ENCODE measurements at places on chromosomes 4 and X.

DNA sequence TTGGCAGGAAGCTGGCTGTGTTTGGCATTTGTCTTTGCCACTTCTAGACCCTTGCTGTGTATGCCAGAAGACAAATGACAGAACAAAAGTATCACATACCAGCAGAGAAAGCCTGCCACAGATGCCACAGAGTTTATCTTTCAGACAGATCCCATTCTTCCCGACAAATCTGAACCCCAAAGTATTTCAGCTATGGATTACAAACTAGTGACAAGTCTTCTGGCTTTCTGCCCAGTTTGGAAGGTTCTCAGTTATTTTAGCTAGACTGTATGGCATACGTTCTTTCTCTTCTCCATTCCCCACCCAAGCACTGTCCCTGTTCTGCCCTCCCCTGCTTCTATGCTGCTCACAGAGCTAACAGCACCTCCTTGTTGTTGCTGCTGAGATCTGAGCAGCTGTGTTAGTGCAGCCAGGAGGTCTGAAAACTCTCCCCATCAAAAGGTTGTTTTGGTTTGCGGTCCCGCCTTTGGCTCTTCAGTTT is 236.7 kb downstream of the FRAS1 start:
- DNase-seq, result no peak

- DNase-seq, result no peak
Observed at GRCh38 chrX:12919051-12919450, 12.6 kb downstream of the TLR8 start.

DNA sequence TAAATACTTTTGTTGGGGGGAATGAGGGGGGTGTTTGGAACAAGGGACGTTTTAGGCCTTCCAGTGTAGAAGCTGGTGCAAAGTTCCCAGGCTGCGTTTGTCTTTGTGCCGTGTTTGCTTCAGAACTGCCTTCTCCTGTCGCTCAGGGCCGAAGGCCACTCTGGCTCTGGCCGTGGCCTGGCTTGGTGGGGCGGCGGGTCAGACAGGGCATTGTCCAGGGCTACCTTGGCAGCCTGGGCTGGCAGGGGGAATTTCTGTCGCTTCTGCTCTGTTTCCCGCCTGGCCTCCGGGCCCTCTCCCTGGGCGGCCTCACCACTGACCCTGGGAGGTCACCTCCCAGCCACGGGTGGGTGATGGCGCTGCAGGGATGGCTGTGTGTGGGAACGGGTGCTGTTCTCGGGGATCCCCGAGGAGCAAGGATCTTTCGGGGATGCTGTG is 140.0 kb downstream of the COL4A6 start:
- no peak for DNase-seq

DNA sequence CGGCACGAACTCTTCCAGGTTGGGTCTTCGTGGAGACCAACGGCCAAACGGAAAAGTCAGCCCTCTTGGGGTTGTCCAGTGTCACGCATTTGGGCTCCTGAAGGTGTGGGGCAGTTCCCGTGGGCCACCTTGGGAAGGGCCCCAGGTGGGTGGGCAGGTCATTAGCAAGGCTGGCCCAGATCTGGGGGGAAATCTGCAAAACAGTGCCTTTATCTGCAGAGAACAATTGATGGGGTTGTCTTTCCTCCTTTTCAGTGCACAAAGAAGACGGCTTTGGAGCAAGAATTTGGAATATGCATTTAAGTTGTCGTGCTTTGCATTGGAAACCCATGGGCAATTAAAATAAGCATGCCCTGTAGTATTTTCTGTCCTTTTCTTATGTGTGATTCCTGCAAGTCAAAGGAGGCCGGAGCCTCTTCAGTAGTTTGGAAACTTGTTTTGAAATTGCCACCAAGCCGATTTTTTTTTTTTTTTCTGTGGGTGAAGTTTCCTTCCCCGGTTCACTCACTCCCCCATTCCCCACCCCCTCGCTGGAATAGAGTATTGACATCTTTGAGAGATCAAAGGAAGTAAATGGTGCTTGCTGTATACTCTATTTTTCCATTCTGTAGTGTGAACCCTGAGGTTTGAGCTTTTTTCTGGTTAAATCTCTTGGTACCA is 9.8 kb downstream of the ZIC3 start:
- no peak for DNase-seq

- no peak for DNase-seq
Observed at GRCh38 chr4:112859456-112860184, 189.8 kb upstream of the ANK2 start.

DNA sequence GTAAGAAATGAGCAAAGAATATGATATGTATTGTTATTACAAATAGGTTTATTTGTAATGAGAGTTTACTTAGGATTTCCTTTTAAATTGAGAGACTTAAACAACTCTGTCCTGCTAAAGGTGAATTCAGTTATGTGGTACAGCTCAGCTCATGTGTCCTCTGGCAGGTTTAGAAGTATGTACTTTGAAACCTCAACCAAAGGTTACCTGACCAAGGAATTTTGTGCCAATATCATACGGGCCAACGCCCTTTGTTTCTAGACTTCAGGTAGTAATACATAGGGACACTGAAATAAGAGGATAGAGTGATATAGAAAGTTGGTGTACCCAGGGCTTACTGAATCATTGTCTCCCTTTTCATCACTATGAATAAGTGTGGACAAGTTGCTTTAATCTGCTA is 25.7 kb downstream of the SLAIN2 start:
- DNase-seq, result no peak

GRCh38 chr4:102860611-102861324 is 8.0 kb upstream of the CISD2 start:
- no peak for DNase-seq

GRCh38 chr4:129916991-129917390 is 821.0 kb downstream of the C4orf33 start:
- no peak for DNase-seq

DNA sequence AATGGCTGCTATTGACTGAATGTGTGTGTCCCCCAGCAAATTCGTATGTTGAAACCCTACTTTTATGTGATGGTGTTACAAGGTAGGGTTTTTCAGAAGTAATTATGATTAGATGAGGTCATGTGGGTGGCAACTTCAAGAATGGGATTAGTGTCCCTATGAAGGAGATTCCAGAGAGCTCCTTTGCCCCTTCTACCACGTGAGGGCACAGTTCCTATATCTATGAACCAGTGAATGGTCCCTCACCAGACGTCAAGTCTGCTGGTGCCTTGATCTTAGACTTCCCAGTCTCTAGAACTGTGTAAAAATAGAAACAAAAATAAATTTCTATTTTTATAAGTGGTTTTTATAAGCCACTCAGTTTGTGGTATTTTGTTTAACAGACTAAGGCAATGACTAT is 1137.6 kb upstream of the IGFBP7 start:
- DNase-seq, result no peak

GRCh38 chr4:185712350-185713024 is 99.5 kb downstream of the SORBS2 start:
- no peak for DNase-seq

- DNase-seq, result peak; percentile 81
Observed at GRCh38 chr4:8267077-8267476, 2.5 kb upstream of the HTRA3 start.

DNA sequence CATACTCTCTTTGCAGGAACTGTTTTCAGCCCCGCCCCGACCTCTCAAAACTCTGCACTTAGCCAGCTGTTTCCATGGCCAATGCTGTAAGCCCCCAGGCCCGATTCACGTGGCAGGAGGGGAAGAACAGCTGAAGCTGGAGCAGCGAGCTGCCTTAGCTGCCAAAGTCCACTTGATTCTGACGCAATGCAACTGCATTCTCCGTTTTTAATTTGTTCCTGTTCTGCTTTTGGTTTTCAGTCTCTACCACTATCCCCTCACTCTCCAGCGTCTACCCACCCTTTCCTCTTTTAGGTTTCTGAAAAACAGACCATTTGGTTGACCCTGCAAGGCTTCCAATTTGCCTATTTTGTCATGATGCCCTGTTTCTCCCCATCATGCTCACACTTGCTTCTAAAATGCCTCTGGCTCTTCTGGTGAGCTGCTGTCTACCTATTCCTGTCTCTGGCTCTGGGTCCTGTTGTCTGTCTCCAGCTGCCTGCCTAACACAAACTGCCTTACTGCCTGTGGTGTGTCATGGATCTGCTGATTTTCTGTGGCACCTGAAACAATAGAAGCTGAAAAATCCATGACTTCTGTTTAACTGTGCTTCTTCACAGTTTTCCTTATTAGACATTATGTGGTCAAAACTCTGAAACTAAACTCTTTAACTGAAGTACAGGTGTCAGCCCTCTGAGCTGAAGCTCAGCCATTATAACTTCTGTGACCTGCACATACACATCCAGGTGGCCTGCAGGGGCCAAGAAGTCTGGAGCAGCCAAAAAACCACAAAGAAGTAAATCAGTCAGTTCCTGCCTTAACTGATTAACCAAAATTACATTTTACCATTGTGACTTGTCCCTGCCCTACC is 160.5 kb upstream of the AGTR2 start:
- peak; percentile 30 for DNase-seq

DNA sequence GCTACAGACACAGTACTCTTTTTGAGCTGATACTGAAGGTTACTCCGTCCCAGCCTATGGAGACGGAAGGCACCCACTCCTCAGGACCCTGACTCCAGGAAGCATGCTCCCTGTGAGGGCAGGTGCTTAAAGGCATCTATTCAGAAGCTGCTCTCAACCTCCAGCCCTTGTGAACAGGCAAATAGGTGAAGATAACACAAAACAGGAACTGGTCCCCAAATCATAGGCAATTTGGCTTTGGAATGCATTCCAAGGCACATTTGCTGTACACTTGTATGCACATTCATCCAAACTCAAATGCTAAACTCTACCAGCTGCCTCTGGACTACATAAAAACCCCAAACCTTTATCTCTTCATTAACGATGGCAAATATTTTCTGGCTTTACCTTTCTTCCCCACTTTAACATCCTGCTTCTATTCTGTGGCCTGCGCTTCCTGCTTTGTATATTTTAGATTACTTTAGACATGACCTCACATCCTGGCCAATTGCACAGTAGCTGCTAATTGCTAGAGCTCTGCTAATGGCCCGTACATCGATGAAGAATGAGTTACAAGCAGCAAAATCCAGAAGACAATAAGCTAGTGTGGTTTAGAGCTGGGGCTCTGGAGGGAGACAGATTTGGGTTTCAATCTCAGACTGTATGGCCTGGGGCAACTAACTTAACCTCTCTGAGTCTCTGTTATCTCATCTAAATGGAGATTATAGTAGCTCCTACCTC is 3.2 kb downstream of the SEL1L3 start:
- peak; percentile 63 for DNase-seq

DNA sequence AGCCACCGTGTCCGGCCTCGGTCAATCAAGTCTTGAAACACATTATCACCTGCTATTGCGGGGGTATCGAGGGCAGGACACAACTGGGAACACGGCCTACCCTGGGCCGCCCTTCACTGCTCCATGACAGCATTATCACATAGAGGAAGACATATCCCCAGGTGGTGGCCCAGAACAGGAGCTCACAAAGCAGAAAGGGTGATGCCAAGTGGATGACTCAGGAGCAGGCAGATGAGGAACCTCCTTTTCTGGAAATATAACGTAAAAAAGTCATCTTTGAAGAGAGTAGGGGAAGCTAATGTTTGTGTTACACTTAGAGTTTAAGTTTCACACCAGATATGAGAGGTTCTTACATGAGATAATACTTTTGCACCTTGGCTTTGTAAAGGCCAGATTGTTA is 5.3 kb upstream of the SUPT20HL1 start:
- DNase-seq, result no peak

DNA sequence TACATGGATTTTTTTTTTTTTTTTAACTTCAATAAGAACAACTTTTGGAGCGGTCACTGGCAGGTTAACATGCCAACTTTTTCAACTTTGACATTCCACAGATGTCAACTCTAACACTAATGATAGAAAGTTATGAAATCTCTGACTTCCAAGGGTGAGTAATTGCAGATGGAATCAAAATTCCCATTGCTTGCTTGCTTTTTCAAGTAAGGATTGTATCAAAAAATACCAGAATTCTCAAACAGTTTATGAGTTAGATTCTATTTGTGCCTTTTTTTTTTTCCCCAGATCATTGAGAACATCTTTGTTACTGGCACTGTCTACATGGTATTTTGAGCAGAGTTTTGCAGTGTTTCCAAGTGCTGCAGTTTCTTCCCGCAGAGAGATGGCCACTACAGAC is 50.3 kb upstream of the OTUD4 start:
- no peak for DNase-seq

DNA sequence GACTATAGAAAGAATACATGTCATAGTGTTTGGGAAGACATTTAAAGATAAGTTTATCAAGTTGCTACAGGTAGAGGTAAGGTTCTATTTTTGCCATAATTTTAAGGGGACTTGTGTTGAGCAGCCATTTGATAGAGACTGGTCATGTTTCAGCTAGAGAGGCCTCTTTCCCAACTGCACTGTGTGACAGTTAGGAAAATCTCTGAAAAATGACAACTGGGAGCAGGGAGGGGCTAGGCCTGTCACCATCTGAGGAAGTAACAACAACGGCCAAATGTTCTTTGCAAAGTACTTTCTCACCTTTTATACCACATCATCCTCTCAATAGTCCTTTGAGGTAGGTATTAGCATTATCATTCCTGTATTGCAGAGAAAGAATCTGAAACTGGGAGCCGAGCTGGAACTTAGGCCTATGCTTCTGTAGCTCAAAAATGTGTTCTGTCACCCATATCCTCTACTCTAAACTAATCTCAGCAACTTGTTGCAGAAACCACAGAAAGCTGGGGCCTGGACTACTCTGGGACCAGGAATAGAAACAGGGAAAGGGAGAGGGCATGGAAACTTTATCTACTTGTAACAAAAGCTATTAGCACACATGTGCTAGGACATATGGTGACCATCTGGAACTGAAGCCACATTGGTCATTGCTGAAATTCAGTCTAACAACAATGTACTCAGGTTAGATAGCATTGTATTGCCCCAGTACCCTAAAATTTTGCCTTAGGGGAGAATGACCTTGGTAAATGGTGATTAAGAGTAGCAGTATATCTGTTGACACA is 198.9 kb downstream of the MID1IP1 start:
- DNase-seq, result no peak

DNA sequence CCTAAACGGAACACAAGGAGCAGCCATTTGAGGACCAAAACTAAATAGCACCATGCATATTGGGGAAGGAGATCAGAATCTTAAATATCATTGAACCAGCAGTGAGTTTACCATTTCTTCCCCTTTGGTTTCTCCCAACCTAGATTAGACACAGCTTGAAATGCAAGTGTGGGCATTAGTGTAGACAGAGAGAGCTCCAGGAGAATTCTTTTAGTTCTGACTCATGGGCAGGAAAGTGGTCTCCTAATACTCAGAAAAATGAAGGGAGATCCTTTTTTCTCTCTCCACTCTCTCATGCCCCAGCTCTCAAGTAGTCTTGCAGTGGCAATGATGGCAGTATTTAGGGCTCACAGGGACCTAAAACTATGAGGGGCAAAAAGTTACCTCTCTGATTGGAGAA is 567.9 kb downstream of the INPP4B start:
- no peak for DNase-seq

- DNase-seq, result no peak
Observed at GRCh38 chr4:33188733-33189132, 2468.6 kb downstream of the PCDH7 start.
